ENCODE measurements at places on chromosomes 7 and 10.

GRCh38 chr10:96013956-96014355, 29.4 kb upstream of the CCNJ start:
- DNase-seq, result no peak

DNA sequence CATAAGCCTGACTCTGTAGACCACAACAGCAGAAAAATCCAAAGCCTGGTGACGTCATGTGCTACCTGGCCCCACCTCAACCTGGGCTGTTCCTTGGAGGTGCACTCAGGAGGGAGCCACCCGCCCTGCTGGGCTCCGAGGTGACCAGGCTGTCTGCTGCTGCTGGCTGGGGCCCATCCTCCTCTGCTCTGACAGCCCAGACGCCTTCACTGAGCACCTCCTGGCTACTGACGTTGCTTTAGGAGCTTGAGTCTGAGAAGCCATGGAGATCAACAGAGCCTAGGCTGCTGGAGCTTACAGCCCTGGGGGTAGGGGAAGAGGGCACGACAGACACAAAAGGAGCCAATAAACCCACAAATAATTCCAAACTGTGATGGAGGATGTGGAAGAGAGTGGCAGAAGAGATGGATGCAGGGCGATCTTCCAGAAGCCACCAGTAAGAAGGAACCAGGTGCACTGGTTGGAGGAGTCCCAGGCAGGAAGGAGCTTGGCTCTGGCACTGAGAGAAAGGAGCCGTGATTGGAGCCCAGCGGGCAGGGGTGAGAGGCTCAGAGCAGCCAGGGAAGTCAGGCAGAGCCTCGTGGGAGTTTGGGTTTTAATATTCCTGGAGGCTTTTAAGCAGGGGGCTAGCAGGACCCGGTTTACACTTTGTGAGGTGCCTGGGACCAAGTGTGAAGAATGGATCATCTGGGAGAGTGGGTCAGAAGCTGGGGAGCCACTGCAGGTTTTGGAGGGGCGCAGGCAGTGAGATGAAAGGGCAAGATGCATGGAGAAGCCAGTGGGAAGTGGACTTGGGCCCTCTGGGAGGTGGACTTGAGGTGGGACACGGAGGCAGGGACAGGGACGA, 1.7 kb upstream of the PTPRE start:
- DNase-seq, result no peak

- no peak for DNase-seq
These were observed 291.0 kb downstream of the GPR158 start for GRCh38 chr10:25465582-25466372.

- DNase-seq, result no peak
These were observed 178.0 kb downstream of the ADARB2 start for GRCh38 chr10:1559311-1559710.

- no peak for DNase-seq
These were observed 30.5 kb downstream of the NSUN6 start for GRCh38 chr10:18620856-18621255.

DNA sequence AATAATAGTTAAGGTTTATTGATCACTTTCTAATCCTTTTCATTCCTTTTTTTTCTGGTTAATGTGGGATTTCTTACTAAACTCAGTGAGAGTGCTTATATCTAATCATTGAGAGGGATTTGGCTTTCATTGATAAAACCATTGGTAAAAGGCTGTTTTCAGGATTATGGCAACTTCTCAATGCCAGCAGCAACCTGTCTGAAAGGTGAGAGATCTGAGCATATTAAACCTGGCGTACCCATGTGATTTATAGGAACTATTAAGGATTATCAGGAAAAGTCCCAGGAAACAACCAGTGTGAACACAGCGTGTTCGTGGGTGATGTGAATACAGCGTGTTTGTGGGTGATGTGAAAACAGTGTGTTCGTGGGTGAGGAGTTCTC, 65.9 kb downstream of the PDIA4 start:
- no peak for DNase-seq

DNA sequence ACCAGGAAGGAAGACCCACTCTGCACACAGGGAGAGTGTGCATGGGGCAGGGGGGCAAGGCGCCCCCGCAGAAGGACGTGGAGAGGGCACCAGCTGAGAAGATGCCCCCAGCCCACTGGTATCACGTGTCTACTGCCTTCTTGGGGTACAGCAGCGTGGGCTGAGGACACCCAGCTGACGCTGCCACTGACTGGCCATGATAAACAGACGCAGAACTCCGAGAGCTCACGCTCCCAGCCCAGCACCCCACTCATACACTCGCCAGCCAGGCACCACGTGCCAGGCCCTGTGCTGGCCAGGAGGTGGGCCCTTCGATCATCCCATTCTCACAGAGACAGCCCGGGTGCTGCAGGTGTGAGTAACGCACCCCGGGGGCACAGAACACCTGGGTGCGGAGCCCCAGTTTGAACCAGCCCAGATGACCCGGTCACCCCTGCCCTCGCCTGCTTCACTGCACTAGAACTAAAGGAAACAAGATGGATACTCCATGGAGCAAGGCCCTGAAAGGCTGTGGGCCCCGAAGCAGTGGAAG, 199.8 kb downstream of the MAD1L1 start:
- DNase-seq, result no peak

- DNase-seq, result no peak
These were observed 8.2 kb upstream of the PODXL start for GRCh38 chr7:131564640-131565039.

DNA sequence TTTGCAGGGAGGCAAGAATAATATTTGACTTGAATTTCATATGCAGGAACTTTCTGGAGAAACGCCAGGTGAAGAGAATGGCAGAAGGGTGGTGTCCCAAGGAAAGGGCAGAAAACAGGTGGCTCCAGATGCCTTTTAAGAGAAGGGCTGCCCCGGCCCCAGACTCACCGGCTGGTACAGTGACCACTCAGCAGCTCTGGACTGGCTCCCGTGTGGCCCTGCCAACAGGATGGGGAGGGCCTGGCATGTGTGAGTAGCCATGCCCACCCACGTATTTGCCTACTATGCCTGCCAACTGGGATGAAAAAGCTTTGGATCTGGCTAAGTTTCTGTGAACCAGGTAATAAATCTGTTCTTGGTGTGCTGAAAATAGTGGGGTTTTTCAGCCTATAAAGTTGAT, 159.5 kb downstream of the PRKAG2 start:
- DNase-seq, result no peak

- no peak for DNase-seq
These were observed 179.7 kb downstream of the PRKCQ start for GRCh38 chr10:6400331-6400730.

DNA sequence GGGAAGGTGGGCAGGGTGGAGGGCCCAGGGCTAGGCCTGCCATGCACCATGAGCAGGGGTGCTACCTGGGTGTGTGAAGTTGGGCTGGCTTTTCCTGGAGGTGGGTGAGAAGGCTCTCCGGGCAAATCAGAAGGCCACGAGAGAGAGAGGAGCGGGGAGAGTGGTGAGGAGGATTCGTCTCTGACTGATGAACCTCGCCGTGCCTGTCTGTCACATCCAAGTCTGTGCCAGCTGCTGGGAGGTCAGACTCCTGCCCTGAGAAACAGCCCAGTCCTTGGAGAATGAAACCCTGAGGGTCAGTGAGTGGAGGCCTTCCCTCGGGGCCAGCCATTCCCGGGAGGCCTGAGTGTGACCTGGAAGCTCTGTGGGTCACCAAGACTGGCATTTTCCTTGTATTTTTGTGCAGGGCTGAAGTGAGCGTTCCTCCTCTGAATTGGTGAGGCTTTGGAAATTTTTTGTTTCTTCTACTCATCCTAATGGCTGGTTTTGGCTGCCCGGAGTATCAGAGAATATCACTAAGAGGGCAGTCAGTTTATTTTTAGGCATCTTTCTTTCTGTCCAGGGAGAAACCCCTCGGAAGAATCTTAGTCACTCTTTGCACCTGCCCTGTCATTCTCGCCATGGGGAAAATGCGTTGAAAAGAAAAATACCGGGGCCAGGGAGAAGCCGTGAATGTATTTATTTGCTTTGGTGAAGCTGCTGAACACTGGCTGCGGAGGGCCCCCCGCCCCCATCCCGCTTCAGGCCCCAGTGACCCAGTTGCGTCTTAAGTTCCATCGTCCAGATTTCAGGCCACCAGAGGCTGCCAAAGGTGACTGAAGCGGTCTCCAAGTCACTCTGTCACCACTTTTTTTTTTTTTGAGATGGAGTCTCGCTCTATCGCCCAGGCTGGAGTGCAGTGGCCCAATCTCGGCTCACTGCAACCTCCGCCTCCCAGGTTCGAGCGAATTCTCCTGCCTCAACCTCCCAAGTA, 6.5 kb upstream of the AP5Z1 start:
- no peak for DNase-seq

DNA sequence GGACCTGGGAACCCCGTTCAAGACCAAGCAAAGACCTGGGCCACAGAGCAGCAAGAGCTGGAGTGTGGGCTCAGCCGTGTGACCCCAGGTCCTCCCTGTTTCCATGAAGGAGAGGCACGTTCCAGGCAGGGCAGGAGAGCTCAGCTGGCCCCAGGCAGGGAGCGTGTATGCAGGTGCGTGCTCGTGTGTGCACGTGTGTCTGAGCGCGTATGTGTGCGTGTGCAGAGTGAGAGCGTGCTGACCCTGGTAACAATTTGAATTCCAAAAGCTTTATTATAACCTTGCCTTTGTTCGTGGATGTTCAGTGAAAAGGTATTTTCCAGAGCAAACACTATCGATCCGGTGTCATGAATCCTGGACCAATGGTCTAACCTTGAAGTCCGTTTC, 54.6 kb downstream of the FOXL3 start:
- no peak for DNase-seq
